Activated CD4-positive, alpha-beta T cell treated with anti-CD3 and anti-CD28 coated beads, Interleukin-2, amount 50 U/mL, for 24 hours (primary cell): ENCODE measurements at places on chromosomes 2 and 18.

DNA sequence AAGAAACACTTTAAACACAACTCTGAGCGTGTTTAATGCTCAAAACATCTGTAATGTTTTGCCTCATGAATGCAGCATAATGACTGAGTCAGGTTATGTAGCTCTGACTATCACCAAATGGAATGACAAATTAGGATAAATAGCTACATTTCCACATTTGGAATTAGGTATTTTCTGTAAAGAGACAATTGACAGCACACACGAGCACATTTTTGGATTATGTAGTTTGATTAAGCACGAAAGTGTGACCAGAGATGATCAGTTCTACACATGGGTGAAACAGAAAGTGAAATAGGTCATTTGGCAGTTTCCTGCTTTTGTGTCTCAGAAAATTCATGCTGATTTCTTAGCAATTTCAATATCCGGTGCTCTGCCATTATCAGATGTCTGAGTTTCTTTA is 29.0 kb downstream of the LPIN1 start:
- DNase-seq: no peak

DNA sequence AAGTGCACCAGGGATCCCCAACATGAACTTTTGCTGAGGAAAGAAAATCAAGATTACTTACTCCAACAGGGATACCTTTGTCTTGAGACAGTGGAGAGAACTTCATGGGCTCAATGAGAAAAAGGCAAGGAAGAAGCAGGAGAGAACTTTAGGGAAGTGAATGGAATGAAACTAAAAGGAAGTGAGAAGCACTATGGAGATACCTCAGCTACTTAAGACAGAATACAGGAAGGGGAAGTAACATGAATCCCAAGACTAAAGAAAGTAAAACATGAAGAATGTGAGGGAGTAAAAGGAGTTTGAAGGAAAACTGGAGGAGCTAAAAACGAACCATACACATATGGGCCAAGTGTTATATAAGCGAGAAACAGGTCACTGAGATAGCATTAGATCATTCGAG is 32.4 kb upstream of the ACTR3 start:
- no peak for DNase-seq

- DNase-seq: no peak
Measured at GRCh38 chr2:109340381-109340780, 211.4 kb downstream of the SH3RF3 start.

GRCh38 chr2:31563273-31563839 is 17.4 kb downstream of the SRD5A2 start:
- DNase-seq: no peak

- no peak for DNase-seq
Measured at GRCh38 chr2:33384599-33384961, 91.9 kb upstream of the RASGRP3 start.

DNA sequence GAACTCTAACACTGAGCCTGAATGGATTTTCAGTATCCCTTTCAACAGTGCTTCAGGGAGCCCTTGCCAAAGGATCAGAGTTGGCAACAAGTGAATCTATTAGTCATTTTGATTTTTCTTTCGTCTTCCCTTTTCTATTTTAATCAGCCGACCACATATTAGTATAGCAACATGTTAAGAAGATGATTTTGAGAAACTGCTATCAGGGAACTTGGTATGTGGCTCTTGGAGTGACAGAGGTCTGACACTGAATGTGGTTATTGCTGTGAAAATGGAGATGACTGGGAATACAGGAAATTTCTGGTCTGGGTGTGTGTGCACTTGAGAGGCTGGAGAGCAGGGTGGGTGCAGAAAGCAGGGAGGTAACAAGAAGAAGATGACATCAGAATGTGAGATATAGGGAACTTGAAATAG is 28.7 kb upstream of the IL1RL1 start:
- DNase-seq: no peak

DNA sequence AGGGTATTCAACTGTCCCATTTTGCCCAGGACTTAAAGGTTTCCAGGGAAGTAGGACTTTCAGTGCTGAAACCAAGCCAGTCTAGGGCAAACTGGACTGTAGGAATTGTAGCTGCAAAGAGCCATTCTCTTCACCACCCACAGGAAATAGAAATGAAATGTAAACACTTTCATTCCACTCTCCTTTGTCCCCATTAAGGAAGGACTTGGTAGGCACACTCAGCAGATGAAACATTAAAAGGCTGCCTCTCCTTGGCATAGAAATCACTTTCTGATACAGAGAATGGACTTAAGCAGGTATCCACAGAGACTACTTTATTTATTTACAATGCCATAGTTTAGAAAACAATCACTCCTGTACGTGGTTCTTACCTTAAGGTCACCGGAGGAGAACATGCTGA is 102.9 kb upstream of the CCDC195 start:
- DNase-seq: no peak

GRCh38 chr18:22694954-22695353 is 238.2 kb upstream of the RBBP8 start:
- no peak for DNase-seq

- no peak for DNase-seq
Measured at GRCh38 chr2:239311132-239312040, 89.4 kb downstream of the HDAC4 start.

- no peak for DNase-seq
Measured at GRCh38 chr2:232211743-232212686, 166.5 kb upstream of the ALPP start.
